ENCODE measurements at places on chromosomes 6 and 20.

DNA sequence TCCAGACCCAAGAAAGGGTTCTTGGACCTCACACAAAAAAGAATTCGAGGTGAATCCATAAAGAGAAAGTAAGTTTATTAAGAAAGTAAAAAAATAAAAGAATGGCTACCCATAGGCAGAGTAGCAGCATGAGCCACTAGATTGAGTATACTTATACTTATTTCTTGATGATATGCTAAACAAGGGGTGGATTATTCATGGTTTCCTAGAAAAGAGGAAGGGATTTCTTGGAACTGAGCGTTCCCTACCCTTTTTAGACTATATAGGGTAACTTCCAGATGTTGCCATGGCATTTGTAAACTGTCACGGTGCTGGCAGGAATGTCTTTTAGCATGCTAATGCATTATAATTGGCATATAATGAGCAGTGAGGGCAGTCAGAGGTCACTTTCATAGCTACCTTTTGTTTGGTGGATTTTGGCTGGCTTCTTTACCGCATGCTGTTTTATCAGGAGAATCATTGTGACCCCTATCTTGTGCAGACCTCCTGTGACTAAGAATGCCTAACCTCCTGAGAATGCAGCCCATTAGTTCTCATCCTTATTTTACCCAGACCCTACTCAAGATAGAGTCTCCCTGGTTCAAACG is 44.3 kb downstream of the TENT5A start:
- no peak for DNase-seq

GRCh38 chr6:156917213-156917612 is 140.0 kb downstream of the ARID1B start:
- no peak for DNase-seq

- no peak for DNase-seq
These were observed 37.8 kb downstream of the NCOA7 start for GRCh38 chr6:125828476-125829039.

- DNase-seq: no peak
These were observed 7.2 kb downstream of the CCR6 start for GRCh38 chr6:167130008-167130677.

DNA sequence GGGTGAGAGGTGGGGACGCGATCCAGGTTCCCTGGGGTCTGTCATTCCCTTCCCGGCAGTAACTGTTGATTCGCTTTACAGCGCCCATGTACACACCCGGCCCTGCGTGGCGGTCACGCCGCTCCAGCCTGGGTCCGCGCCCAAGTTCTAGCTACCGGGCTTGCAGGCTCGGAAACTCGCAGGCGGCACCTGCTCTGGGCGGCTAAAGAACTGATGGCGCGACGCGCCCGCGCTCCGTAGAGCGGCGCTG is 1.4 kb upstream of the POU3F2 start:
- peak; percentile 22 for DNase-seq

DNA sequence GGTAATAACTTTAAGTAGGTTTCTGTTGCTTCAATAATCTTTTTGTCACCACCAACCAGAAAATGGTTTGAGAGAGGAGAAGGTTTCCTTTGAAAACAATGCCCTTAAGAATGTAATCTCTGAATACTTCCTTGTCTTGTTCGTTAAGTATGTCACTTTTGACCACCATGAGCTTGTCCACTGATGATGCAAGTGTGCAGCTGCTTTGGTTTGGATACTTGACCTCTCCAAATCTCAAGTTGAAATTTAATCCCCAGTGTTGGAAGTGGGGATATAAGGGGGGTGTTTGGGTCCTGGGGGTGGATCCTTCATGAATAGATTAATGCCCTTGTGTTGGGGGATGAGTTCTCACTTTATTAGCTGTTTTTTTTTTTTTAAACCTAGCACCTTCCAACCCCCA is 985.4 kb downstream of the EPHA7 start:
- no peak for DNase-seq

GRCh38 chr6:119760046-119760445 is 410.5 kb upstream of the MAN1A1 start:
- no peak for DNase-seq

DNA sequence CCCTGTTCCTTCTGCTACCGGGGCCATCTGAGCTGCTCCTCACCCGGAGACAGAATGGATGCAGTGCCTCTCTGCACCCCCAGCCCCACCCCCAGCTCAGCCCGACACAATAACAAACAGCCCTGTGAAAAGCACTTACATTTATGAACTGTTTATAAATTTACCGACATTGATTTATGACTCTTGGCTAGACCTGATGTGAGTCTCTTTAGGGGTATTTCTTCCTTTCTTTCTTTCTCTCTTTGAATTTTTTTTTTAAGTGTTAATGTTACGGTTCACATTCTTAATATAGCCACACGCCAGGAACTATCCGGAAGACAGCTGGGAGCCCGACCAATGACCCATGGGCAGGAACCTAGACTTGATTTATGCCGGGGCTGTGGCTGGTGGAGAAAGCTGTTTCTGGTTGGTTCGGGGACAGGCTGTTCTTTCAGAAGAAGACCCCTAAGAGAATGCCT is 266.3 kb downstream of the CDC5L start:
- DNase-seq: peak; percentile 63

- no peak for DNase-seq
These were observed 102.7 kb downstream of the TRDN start for GRCh38 chr6:123533862-123534648.

DNA sequence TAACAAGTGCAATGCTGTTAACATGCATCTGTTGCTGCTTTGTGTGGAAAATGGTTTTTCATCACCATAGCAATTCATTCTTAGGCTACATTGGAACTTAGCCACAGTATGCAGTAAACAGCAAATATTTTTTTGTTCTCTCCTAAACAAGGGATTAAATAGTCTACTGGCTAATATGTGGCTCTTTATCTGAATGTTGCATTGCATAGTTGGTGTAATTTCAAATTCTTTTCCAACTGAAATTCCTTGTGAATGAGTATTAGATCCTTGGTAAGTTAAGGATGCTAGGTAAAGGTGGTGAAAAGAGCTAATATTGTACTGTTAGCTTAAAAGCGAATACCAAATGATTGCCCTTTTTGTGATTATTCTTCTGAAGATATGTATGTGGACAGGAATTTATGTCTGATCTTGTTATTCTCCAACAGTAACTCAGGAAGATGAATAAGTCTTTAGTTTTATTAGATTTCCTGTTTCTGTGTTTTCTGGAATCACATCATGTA is 958 bp downstream of the MLIP start:
- DNase-seq: peak; percentile 53

- DNase-seq: peak; percentile 92
These were observed 2.3 kb upstream of the RAMACL start for GRCh38 chr6:166588691-166589336.

DNA sequence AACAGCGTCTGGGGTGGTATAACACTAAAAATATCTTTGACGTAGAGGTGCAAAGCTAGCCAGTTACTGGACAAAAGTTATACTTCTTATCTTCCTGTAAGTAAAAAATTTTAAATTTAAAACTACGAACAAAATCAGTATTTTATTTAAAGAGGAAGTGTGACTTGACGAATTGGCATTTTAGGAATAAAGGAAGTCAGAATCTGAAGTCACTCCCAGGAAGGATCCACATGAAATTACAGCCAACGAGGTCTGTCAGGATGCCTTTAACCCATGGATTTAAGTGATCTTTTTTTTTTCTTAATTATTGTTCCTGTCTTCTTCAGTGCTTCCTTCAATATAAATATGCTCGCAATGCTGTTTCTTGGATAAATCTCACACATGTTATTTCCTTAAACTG is 27.2 kb upstream of the SNX9 start:
- DNase-seq: no peak

DNA sequence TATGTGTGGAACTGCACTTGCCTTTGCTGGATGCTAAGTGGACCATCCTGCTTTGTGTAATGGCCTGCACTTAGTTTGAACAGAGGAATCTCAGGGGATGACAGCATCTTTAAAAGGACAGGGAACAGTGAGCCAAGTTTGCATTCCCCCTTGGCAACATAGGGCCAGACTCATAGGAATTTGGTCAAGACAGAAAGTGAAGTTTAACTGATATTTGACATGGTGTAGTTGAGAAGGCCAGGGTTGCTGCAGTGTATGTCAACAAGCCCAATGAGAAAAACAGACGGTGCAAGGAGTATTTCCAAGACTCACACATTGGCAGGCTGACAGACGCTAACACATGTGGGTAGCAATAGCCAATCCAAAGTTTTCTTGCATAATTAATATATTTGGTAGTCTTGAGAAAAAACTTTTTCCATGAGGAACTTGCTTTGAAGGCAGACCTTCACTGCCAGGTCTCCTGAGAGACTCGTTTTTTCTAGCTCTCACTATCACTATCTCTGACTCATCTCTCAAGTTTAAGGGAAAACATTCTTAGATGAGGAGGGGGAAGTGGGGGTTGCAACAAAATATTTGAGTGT is 213.8 kb downstream of the IBTK start:
- peak; percentile 37 for DNase-seq

GRCh38 chr6:42744351-42744893 is 1.5 kb downstream of the TBCC start:
- DNase-seq: no peak

DNA sequence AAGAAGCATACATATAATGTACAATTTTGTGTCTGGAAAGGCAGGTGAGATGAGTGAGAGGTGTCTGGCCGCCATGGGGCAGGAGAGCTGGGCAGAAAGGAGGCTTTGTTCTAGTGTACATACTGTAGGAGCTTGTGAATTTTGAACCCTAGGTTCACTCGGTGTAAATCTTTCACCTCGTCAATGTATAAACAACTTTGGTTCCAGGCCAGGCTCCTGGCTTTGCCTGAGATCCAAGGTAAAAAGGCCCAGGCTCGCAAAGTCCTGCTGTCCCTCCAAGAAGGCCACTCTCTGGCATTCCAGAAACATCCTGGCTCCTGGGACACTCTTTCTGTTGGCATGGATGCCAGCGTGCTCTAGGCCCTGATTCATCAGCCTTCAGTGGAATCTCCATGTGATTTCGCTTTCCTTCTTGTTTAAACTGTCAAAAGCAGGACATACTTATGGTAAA is 7.1 kb upstream of the SLC22A7 start:
- DNase-seq: no peak

GRCh38 chr6:40705354-40705753 is 118.2 kb upstream of the LRFN2 start:
- DNase-seq: no peak

- DNase-seq: no peak
These were observed 9.1 kb downstream of the CASS4 start for GRCh38 chr20:56420940-56421688.

GRCh38 chr20:57785720-57786119 is 75.9 kb upstream of the PMEPA1 start:
- DNase-seq: no peak

- no peak for DNase-seq
These were observed 48.2 kb upstream of the HIVEP1 start for GRCh38 chr6:11963756-11964500.

DNA sequence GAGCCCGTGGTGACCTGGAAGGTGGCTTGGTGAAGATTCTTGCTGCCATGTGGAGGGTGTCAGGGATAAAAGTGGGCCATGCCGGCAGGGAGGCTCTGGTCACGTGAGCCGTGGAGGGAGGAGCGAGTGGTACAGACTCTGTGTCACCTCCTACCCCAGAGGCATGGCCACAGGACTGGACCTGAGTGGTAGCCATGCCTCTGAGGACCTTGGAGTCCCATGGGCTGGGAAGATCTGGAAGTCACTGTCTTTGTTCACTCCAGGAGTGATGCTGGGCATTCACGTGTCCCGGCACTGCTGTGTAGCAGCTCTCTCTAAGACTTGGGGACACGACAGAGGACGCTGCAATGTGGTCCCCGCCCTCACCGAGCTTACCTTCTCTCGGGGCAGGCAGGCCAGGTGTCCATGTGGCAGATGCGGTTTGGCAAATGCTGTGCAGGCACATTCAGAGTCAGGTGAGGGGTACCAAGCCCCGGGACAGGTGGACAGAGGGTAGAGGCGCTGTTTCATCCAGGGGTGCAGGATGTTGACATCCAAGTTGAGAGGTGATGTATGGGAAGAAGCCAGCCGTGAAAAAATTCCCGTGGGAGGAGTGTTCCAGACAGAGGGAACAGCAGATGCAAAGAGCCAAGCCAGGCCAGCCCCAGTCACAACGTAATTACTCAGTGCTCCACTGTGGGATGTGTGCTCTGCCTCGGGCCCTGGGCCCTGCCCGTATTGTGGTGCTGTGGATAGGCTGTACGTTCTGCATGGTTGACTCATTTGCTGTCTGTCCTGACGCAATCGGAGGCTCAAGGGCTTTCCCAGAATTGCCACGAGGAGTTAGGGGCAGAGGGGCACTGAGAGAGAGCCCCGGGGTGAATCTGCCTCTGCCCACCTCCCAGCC is 307.8 kb downstream of the TAF4 start:
- peak; percentile 50 for DNase-seq

DNA sequence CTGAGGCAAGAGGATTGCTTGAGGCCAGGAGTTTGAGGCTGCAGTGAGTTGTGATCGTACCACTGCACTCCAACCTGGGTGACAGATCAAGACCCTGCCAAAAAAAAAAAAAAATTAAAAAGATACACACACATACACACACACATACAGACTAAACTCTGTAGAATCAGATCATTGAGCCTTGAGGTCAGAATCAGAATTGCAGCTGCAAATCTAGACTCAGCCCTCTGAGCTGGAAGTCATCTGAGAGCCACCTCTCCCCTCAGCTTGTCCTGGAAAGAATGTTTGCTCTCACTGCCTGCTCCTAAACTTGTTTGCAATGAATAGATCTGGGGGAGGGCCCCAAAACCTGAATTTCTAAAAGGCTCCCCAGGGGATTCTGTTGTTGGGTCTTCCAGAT is 41.4 kb upstream of the ANGPT4 start:
- DNase-seq: no peak

- DNase-seq: no peak
These were observed 17.7 kb downstream of the SNPH start for GRCh38 chr20:1283522-1284510.

- DNase-seq: peak; percentile 4
These were observed 727 bp downstream of the ERMARD start for GRCh38 chr6:169752074-169752623.

GRCh38 chr6:118656847-118657451 is 5.6 kb upstream of the CEP85L start:
- DNase-seq: no peak

DNA sequence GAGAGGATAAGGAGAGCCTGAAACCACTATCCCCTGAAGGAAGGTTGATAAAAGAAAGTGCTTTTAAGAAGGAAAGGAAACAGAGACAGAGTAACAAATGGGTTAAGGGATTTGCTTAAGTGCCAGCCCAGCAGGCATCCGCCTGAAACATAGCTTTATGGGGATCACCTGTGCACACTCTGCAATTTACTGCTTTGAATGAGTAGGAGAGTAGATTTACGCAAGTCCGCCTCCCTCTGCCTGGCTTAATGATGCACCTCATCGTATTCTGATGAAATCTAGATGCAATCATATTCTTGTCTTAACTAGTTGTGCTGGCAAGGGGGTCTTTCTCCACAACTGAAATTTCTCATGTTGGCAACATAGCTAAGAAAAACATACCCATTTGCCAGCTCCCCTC is 101.1 kb upstream of the ID4 start:
- no peak for DNase-seq

DNA sequence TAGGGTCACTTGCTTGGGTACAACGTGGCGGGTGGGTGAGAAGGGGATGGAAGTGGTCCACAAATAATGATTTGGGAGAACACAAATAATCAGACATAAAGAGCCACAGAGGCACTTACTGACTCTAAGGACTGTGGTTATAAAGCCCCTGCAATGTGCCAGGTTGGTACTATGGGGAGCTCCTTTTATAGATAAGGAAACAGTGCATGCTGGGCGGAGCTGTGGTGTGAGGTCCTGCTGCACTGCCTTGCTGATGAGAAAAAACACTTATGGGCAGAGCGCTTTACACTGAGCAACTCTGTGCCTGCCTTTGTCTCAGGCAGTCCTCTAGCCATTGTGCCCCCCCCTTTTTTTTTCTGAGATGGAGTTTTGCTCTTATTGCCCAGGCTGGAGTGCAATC is 29.1 kb upstream of the SCRT2 start:
- DNase-seq: no peak

- no peak for DNase-seq
These were observed 350.0 kb upstream of the IRAK1BP1 start for GRCh38 chr6:78517399-78517798.
